ENCODE measurements at places on chromosomes 7 and 10. TPM values are rescaled to one million over a fixed set of nuclear protein-coding genes. Genes with fewer than 3 reads are reported as not detected.

SYT15 gene
- total RNA-seq = 1.0 TPM

ICA1 gene
- 8.9 TPM for total RNA-seq

MYL7 gene
- total RNA-seq = 21.4 TPM

TBXAS1 gene
- total RNA-seq = 9.9 TPM

PRSS37 gene
- total RNA-seq = not detected

CLDN15 gene
- total RNA-seq = 2.1 TPM

C7orf33 gene
- total RNA-seq = not detected

CCL24 gene
- not detected for total RNA-seq

CPN1 gene
- total RNA-seq = not detected

NODAL gene
- total RNA-seq = not detected

PFKP gene
- total RNA-seq = 12.5 TPM

PLA2G12B gene
- not detected for total RNA-seq

PDE6C gene
- not detected for total RNA-seq

NUDT13 gene
- 2.1 TPM for total RNA-seq

FKBP6 gene
- total RNA-seq = under 0.01 TPM

RET gene
- 1.6 TPM for total RNA-seq

SPDYE8 gene
- not detected for total RNA-seq

DYDC2 gene
- total RNA-seq = not detected

CASP2 gene
- 9.4 TPM for total RNA-seq

C1QL3 gene
- not detected for total RNA-seq

SRRM3 gene
- total RNA-seq = not detected

GOLGA7B gene
- not detected for total RNA-seq

SLC39A12 gene
- total RNA-seq = under 0.01 TPM

HOGA1 gene
- total RNA-seq = 1.6 TPM

PTF1A gene
- not detected for total RNA-seq

LRGUK gene
- total RNA-seq = 1.6 TPM

MUC12 gene
- not detected for total RNA-seq

TMEM236 gene
- total RNA-seq = under 0.01 TPM

CTBP2 gene
- total RNA-seq = 32.9 TPM

HPS6 gene
- 16.7 TPM for total RNA-seq

MYO1G gene
- total RNA-seq = 1.6 TPM

TMEM178B gene
- total RNA-seq = 0.52 TPM

NRG3 gene
- total RNA-seq = not detected

CDC14C gene
- not detected for total RNA-seq

CPVL gene
- total RNA-seq = 25.1 TPM

EMX2 gene
- total RNA-seq = 2.1 TPM

ARHGEF35 gene
- total RNA-seq = 1.6 TPM

FGFBP3 gene
- 1.6 TPM for total RNA-seq

CHCHD3 gene
- total RNA-seq = 90.8 TPM

ACTL6B gene
- not detected for total RNA-seq

LMBR1 gene
- total RNA-seq = 97.6 TPM

ADAM22 gene
- total RNA-seq = 9.9 TPM

ASZ1 gene
- total RNA-seq = not detected

ITGA8 gene
- 9.4 TPM for total RNA-seq

ADRA2A gene
- 2.1 TPM for total RNA-seq

PNLIP gene
- 1.0 TPM for total RNA-seq

DLX5 gene
- total RNA-seq = not detected

STMP1 gene
- 15.7 TPM for total RNA-seq

GATA3 gene
- 0.52 TPM for total RNA-seq

GRID1 gene
- total RNA-seq = 2.1 TPM

AKR1C3 gene
- 1.6 TPM for total RNA-seq

TAS2R40 gene
- total RNA-seq = not detected

TMEM196 gene
- total RNA-seq = 0.52 TPM

CPEB3 gene
- 3.1 TPM for total RNA-seq

ACTA2 gene
- total RNA-seq = 314 TPM

MOGAT3 gene
- total RNA-seq = not detected

HMX2 gene
- total RNA-seq = not detected

ADARB2 gene
- total RNA-seq = under 0.01 TPM
